Right hindlimb (tissue), 1 donor: ENCODE measurements at places on chromosomes 4 and X.

DNA sequence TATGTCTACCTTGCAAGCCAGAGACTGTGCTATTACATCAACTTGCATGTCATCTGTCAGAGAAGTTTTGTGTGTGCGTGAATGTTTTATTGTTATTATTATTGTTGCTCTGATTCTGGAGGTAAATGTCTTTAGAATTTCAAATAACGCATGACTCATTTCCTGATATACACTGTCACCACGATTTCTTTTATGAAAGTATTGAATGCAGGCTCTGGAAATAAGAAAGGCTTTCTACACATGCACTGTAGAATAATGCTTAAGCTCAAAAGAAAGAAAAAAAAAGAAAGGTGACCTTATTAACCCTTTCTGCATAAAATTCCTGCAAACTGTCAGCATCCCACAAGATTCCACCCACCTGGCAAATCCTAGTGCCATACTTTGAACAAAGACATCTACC is 632.9 kb downstream of the ZNF674 start:
- DNase-seq: no peak

DNA sequence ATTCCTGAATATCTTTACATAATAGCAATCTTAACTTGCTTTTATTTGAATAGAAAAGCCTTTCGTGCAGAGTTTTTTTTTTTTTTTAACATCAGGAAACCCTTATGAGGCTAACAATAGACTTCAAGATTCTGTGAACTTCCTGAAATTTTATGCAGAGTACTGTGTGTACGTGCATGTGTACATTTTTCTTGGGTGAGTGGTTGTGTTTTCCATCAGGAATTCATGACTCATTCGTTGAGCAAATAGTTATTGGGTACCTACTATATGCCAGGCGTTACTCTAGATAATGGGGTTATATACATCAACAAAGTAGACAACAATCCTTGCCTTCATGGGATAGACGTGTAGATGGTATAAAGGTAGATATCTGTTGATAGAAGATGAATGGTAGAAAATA is 59.1 kb downstream of the MRPL1 start:
- DNase-seq: no peak

DNA sequence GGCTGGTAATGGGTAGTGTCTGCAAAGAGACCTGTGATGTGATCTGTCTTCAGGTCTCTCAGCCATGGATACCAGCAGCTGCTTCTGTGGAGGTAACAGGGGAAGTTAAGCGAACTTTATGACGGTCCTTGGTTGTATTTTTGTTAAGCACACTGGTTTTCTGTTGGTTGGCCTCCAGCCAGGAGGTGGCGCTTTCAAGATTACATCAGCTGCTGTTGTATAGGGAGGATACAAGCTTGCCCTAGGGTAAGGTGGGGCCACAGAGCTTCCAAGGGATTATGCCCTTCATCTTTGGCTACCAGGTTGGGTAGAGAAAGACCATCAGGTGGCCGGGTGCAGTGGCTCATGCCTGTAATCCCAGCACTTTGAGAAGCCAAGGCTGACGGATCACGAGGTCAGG is 834.2 kb upstream of the GALNTL6 start:
- DNase-seq: no peak

- DNase-seq: no peak
Measured at GRCh38 chr4:58313444-58313843, 1203.3 kb upstream of the IGFBP7 start.

DNA sequence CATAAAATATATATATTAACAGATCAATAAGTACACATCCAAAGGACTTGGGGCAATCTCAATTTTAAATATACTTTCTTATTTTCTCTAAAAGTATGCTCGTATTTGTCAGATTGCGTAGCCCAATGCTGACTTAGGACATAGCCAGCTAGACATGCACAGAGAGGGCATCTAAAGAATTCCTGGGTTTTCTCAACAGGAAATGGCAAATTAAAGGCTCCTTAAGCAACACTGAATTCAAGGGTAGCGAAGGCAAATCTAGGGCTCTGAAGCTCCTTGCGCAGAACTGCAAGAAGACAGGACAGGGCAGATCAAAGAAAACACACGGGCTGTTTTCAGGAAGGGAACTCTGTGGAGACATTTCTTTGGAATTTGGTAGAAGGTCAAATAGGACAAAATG is 94.6 kb upstream of the FTHL17 start:
- DNase-seq: no peak

GRCh38 chrX:135346975-135347374 is 37.7 kb downstream of the ETDC start:
- no peak for DNase-seq

DNA sequence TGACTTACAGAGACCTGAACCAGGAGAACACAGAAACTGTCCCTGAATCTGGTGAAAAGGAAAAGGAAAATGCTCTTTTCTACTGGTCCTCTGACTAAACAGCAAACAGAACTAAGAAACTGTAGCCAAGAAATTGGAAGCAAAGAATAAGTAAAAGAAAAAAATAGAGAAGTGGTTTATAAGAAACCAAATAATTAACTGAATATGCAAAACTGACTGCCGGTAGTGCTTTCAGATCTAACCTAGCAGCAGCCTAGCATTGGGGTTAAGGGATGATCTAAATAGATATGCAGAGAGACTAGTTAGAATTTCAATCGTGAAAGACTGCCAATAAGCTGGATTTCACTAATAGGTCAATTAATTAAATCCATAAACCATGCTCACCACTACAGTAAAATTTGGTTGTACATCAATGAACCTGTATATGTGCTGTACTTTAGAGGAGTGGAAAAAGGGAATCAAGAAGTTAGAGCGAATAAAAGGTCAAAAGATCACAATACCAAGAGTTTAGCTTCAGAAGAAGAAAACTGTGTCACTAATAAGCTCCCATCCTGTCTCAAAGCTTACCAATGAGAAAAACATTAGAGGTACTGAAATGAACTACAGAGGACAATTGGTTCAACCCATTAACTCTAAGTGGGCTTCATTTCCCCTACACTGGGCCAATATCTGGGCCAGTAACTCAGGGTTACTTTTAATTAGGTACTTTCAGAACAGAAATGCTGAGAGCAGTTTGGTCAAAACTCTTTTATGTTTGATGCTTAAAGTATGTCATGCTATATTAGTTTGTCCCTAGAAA is 53.6 kb downstream of the KLHL13 start:
- no peak for DNase-seq

DNA sequence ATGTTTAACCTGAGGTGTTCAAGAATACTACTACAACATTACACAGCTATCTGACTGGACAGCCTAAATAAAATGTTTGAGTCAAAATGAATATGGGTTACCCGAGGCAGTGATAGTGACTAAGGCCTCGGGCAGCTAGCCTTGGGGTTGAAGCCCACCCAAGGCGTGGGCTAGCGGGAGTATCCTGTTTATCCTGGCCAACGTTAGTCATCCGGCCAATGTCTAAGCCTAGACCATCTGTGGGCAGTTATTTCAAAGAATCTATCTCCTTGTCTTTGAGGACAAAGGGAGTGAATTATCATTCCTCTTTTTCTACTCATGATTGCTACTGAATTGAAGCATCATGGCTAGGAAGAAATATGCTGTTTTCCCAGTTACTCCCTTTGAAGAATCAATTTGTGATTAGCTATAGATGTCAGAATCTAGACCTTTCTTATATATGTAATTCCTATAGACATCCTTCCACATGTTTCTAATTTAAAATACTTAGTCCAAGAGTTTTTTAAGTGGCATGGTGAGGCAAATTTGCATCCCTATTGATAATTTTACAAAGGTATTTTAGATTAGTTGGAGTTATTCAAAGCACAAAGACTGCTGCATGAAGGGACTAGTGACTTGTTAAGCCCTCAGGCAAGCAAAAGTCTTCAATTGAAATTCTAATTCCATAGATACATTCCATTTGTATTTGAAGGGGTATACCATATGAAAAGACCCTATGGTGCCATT is 6.0 kb upstream of the PDGFC start:
- DNase-seq: no peak

GRCh38 chr4:118268780-118269179 is 84.0 kb downstream of the PRSS12 start:
- DNase-seq: no peak

DNA sequence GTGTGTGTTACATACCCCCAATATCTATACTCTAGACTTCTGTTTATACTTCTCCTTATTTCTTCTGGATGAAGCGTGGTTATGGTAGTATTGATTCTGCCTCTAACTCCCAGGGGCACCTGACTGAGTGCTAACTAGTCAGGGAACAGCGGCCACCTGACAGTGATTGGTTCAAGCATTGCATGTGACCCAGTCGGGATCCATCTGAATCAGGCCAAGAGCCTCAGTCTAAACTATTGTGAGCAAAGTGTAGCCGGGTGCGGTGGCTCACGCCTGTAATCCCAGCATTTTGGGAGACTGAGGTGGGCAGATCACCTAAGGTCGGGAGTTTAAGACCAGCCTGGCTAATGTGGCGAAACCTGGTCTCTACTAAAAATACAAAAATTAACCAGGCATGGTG is 10.0 kb downstream of the CCDC110 start:
- no peak for DNase-seq

GRCh38 chr4:73223258-73223650 is 35.3 kb downstream of the ANKRD17 start:
- no peak for DNase-seq

GRCh38 chrX:39682778-39683177 is 415.0 kb downstream of the BCOR start:
- DNase-seq: no peak

GRCh38 chrX:44876767-44877166 is 3.8 kb downstream of the KDM6A start:
- DNase-seq: no peak

DNA sequence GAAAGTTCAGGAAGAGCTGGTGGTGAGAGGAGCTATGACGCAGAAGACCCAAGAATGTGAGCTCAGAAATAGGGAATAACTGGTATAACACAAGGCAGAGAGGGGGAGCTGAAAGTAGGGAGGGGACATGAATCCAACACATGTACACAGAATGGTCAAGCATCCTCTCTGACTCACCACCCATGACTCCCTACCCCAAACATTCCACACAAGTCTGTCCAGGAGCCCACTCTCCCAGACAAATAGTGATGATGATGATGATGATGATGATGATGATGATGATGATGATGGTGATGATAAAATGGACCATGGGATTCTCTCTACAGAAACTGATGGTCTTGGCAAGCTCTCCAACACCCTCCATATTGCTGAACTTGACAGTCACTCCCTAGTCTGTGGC is 46.4 kb downstream of the NAT8L start:
- DNase-seq: no peak

DNA sequence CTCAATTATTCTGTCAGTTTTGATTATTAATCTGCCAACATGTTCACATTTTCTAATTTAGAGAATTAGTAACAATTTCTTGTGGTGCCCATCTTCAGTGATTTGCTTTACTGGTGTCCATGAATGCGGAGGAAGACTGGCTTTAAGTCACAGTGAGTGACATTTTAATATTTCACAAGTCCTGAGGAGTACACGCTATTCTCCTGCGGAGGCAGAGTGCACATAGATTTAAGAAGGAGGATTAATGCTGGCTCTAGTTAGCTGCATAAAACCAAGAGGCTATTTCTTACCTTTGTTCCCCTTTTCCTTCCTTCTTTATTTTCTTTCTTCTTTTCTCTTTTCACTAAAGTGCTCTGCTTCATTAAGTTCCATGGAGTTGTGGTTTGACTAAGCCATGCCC is 495.2 kb upstream of the IGFBP7 start:
- DNase-seq: no peak

- DNase-seq: no peak
Measured at GRCh38 chr4:142396279-142396678, 449.8 kb downstream of the INPP4B start.

- DNase-seq: no peak
Measured at GRCh38 chr4:21806991-21807390, 141.6 kb downstream of the KCNIP4 start.

DNA sequence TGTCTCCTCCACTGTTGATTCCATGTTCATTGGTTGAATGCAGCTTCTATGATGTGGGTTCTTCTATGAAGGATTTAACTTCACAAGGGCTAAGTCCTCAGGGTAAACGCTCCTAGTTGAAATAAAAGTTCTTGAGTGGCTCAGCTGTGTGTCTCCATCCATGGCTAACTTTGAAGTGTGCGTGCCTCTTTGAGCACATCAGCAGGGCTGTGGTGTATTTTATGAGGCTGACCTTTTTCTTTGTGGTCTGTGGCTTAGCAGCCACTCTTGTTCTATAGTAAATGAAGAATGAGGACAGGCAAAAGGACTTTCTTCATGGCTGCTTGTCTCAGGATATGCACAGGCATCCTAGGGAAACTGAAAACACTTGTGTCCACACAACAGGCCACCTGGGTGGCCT is 88.5 kb downstream of the KIT start:
- no peak for DNase-seq

- DNase-seq: no peak
Measured at GRCh38 chr4:5357870-5358269, 306.6 kb downstream of the STK32B start.

DNA sequence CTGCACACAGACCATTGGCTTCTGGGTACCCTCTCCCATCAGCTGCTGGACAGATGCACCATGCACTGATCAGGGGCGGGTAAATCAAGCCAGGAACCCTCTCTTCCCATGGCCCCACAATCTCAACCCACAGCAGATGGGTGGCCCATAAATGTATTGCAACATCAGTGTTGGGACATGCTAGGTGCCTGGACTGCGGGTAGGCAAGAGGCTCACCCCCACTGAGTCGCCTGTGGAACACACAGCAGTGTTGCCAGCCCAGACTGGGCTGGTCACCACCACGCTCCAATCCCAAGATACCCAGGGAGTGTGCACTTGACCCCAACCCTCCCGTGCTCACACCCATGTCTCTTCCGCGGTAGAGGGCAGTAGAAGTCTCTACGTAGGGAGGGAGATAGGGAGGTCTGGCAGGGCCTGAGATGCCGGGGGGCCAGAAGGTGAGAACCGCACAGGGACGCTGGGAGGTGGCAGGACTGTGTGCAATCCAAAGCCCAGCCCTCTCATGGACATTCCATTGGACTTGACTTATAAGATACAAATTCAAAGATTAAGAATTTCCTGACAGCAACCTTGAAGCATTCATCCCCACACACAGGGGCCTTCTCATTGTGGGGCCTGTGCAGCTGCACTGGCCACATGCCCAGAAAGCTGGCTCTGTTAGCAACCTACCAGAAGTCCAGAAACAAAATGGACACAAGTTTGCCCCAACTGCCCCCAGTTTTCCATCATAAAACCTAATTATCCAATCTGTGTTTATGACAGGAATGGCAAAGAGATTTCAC is 183.7 kb downstream of the NSUN7 start:
- DNase-seq: peak; percentile 61

DNA sequence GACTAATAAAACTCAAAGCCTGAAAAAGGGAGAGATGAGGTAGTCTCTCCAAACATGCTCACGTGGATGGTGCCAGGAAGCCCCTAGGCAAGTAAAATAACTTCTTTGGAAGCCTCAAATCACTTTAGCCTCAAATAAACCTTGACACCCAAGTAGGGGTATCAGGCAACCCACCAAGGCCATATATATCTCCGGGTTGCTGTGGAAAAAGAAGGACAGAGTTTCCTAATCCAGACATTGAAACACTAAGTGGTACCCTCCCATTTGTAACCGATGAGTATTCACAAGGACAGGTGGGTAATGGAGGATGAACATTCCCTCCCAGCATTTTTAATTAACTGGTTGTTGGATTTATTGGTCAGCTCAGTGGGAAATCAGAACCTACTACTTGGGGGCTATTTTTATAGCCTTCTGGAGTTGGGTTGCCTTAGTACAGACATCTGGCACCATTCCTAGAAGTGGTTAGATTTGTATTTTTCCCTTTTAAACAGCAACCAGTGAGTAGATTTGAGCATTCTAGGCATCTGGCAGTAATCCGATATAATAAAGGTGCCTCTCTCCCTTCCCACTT is 87.7 kb downstream of the GPC3 start:
- no peak for DNase-seq

GRCh38 chr4:52869196-52869595 is 7.1 kb downstream of the RASL11B start:
- DNase-seq: peak; percentile 93
